Hematopoietic multipotent progenitor cell treated with erythropoietin and hydrocortisone succinate and interleukin-3 and kit ligand, for 8 days (in vitro differentiated cells): ENCODE measurements at places on chromosomes 11 and 22.

DNA sequence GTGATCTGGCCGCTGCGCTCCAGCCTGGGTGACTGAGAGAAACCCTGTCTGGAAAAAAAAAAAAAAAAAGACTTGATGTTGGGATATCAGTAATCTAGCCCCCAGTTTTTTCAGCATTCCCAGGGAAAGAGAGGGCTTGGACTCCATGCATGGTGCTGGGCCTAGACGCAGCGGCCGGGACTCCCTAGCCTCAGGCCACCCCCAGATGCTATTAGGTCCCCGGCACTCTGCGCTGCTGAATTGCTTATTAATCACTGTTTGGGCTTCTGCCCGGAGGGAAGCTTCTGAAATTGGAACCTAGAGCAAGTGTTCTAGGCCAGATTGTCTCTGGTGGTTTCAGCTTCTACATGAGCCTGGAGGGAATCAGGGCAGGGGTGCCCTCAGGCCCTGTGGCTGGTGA, 39.0 kb downstream of the SLCO2B1 start:
- no peak for DNase-seq

- DNase-seq, result no peak
Measured at GRCh38 chr11:68189082-68189481, 24.0 kb downstream of the KMT5B start.

GRCh38 chr11:761526-762108, 14.4 kb downstream of the TALDO1 start:
- no peak for DNase-seq

DNA sequence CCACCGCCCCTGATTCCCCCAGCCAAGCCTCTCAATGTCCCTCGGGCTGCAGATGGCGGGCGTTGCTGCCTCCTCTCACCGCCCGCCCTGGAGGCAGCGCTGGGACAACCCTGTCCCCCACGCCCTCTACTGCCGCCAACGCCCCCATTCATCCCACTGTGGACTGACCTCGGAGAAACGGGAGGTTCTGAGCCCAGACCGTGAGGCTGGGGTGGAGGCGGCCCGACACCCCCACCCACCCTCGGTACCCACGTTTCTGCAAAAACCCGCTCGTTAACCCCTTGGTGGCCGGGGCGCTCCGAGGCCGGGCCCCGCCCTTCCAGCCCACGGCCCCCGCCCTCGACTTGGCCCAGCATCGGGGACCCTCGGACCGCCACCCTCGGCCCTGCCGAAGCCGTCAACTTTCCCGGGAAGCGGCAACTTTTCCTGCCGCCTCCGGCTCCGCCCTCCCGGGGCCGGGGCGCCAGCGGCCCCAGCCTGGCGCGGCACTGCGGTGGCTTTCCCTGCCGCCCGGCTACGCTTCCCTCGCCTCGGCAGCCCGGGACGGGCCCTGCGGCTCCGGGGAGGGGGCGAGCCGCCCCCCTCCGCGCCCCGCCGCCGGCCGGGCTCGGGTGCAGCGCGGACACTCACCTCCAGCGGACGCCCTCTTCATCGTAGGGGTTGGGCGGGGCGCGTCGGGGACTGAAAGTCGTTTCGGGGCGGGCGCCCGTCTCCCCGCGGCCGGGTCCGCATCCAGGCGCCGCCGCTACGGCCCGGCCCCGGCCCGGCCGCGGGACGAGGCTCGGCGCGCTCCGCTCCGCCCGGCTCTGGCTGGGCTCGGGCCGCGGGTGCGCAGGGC, 458 bp downstream of the RTN4R start:
- no peak for DNase-seq

DNA sequence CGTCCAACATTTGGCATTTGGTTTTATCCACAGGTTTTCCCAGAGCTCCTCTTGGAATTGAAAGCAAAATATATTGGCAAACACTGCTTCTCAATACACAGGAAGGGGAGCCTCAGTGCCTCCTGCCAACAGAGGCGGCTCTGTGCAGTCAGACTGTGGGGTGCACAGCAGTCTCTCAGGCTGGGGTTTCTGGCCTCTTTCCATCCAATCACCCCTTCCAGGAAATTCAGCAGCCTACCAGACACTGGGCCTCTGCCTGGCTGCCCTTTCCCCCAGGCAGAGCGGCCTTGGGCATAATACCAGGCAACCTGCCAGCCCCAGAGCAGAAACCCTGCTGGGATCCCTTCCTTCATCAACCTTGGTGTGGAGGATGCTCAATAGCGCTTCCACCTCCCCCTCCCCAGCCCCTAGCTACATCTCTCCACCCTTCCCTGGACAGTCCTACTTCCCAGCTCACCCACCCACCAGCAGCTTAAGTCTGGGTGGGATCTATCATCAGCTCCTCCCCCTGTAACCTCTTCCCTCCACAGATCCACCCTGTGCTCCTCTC, 17.8 kb upstream of the RAPSN start:
- DNase-seq, result no peak

- no peak for DNase-seq
Measured at GRCh38 chr11:47071791-47072261, 104.9 kb downstream of the ARFGAP2 start.
